ENCODE measurements at places on chromosomes 7 and 10.

DNA sequence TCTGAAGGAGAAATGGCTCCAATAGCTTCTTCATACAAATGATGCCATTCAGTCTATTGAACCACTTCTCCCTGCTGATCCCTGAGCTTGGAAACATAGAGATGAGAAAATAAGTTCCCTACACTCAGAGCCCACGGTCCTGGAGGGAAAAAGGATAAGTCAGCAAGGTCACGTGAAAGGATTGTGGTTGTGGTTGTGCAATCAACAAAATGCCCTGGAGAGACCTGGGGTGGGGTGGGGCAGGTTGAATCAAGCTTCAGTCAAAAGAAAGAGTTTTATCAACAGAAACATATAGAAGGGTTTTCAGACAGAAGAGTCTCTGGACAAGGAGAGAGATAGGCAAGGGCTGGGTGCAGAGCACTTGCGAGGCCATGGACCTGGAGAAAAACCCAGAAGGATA, 30.1 kb downstream of the C10orf90 start:
- DNase-seq = peak; percentile 33

DNA sequence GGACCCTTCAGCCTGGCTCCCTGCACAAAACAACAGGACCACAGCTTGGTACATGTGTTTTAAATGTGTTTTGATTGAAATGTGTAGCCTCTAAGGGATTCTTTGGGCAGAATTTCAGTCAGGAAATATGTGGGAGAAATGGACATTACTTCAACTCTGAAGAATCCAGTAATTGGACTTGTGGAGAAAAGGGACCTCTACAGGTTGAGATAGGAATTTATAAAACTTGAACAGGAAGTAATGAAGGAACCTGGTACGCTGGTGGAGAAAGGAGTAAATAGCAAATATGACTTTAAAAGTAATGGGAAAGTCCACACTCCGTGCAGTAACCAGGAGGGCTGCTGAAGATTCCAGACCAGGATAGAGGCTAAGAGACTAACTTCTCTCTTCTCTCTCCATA, 220.5 kb downstream of the LHFPL3 start:
- no peak for DNase-seq

- no peak for DNase-seq
These were observed 145.3 kb downstream of the NOC3L start for GRCh38 chr10:94217411-94217810.

DNA sequence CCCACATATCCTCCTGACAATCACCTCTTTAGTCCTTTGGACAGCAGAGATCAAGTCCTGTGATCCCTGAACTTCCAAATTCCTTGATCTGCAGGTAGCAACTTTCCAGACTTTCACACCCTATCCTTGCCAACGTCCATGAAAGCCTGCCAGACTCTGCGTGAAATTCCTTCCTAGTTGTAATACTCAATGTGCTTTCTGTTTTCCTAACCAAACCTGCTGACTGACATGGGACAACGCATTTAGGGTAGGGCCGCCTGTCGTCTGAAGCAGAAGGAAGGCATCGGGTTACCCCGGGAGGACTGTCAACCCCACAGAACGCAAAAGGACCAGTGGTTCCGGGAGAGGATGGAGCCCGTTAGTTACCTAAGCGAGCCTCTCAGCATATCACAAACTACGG, 23.9 kb downstream of the ITGA8 start:
- DNase-seq = no peak

GRCh38 chr7:81682873-81683272, 87.0 kb downstream of the HGF start:
- DNase-seq = no peak

GRCh38 chr10:116470071-116470470, 42.4 kb downstream of the PNLIPRP3 start:
- DNase-seq = peak; percentile 24

- DNase-seq = no peak
These were observed 12.3 kb downstream of the RPA3 start for GRCh38 chr7:7706101-7706511.

GRCh38 chr7:16069998-16070397, 351.3 kb downstream of the CRPPA start:
- no peak for DNase-seq

GRCh38 chr10:110317866-110318850, 13.4 kb upstream of the SMNDC1 start:
- no peak for DNase-seq

- DNase-seq = no peak
These were observed 218.2 kb upstream of the KMT2E start for GRCh38 chr7:104795616-104796398.

DNA sequence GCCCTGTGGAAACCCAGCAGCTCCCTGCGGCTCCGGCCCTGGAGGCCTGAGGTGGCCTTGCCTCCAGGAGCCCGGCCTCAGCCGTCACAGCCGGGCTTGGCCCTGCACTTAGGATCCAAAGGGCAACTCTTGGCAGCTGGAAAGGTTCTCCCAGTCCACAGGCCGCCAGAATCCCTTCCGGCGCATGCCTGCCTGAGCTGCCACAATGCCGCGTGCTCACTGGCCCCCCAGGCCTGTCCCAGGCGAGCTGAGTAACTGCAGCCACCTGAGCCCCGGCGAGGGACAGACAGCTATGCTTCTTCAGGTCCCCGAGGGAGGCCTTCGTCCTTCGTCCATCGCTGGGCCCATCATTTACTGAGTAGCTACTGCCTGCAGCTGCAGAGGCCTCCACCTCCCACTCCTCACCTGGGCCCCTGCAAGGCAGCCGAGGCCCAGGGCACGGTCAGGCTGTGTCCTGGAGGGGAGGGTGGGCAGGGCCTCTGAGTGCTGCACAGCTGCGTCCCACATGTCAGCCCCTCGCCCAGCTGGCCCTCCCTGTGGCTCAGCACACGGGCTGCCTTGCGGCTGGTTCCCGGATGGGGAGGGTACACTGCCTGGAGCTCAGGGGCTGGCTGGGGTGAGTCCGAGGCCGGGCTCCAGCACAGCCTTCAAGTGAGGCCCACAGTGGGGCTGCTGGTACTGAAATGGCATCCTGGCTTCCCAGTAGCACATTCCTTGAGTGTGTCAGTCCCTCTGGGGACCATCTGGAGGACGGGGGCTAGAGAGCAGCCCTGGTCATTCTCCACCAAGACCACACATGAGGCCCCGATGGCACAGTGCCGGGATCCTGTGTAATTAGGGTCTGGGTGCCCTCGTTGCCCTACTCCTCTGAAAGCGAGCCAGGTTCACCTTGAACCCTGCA, 172.5 kb downstream of the ELFN1 start:
- peak; percentile 69 for DNase-seq

- no peak for DNase-seq
These were observed 14.8 kb downstream of the AKR1D1 start for GRCh38 chr7:138091032-138091431.
